Sigmoid colon (tissue), 7 donors: ENCODE measurements at places on chromosomes 13 and 19. TPM values are rescaled to one million over a fixed set of nuclear protein-coding genes. Genes with fewer than 3 reads are reported as not detected.

- peaks cover 90% of the 10 kb centered on the region for H3K27me3 ChIP-seq
- H3K27ac ChIP-seq = no peak overlapping the region
- DNase-seq = no peak
- H3K4me3 ChIP-seq = no peak overlapping the region
- no peaks in the 10 kb centered on the region for H3K36me3 ChIP-seq
Measured at GRCh38 chr19:10290357-10290875, 664 bp downstream of the ICAM5 start.

DNA sequence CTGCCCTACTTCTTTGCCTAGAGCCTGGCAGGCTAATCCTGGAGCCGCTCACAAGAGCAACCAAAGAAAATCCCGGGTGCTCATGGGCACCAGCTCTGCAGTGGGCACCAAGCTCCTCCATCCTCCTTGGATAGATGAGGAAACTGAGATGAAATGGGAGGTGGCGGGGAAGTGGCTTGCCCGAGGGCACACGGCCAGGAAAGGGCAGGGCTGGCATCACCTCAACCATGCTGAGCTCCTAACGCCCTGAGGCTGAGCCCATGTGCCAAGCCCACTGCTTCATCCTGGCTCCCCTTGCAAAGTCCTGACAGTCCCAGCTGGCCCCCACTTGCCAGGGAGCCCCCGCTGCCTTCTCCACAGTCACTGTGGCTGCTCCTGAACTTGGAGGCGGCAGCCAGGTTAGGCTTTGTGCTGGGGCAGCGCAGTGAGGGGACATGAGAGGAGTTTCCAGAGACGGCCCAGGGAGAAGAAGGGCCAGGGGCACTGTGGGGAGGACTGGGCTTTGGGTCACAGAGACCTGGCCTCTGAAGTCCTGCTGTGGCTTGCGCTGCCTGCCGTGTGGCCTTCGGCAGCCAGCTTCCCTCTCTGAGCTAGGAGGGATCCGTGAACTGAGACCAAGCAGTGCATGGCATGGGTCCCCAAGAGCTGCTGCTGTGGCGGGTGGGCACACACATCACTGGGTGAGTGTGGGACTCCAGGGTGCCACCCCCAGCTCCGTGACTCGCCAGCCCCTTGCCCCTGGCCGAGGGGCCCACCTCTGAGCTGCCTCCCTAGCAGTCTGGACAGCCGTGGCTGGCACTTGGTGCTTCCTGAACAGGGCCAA lies 17.5 kb downstream of the TMED1 start:
- H3K27ac ChIP-seq = peak overlapping the region; percentile 72
- DNase-seq = no peak
- peaks cover 28% of the 10 kb centered on the region for H3K36me3 ChIP-seq

The NLRP7 gene
- not detected for total RNA-seq

GRCh38 chr19:4487572-4487971 lies 15.5 kb downstream of the HDGFL2 start:
- H3K4me3 ChIP-seq = no peak overlapping the region
- peaks cover 28% of the 10 kb centered on the region for H3K36me3 ChIP-seq
- no peak for DNase-seq
- no peak overlapping the region for H3K27ac ChIP-seq

DNA sequence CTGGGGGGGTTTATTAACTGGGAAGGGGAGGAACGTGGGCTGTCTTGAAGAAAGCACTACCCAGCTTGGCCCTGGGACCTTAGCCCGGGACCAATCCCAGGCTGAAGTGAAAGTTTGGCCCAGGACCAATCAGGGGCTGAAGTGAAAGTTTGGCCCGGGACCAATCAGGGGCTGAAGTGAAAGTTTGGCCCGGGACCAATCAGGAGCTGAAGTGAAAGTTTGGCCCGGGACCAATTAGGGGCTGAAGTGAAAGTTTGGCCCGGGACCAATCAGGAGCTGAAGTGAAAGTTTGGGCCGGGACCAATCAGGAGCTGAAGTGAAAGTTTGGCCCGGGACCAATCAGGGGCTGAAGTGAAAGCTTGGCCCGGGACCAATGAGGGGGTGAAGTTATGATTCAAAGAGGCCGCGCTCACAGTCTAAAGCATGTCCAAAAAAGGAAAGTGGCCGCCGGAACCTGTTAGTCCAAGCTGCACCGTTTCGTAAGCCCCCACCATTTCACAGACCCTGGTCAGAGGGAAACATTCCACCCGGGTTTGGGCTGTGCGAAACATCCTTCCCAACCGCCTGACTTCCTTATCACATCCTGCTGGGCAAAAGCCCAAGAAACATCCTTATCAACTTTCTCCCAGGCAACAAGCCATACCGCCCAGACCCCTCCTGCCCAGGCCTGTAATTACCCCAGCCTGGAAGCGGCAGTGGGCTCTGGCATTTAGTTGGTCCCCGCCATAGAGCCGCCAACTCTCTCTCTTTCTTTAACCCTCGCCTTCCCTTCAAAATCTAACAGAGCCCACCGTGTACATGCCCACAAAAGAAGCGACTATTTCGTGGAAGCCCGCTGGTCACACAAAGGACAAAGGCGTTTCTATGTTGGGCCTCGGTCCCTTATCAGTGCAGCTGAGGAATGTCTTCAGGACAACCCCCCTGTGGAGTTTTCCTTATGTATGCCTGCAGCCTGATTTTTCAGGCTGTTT lies 1.1 kb downstream of the ZNF850 start:
- no peaks in the 10 kb centered on the region for H3K27me3 ChIP-seq
- no peaks in the 10 kb centered on the region for H3K36me3 ChIP-seq
- H3K4me3 ChIP-seq = peak overlapping the region; percentile 71
- peaks cover 4% of the 10 kb centered on the region for H3K4me1 ChIP-seq
- H3K27ac ChIP-seq = peak overlapping the region; percentile 88
- DNase-seq = peak; percentile 69

GRCh38 chr19:46546194-46546896 lies 50.7 kb upstream of the PNMA8B start:
- no peaks in the 10 kb centered on the region for H3K36me3 ChIP-seq
- H3K4me1 ChIP-seq = no peaks in the 10 kb centered on the region
- no peak for DNase-seq
- no peak overlapping the region for H3K27ac ChIP-seq

GRCh38 chr19:50517704-50518075 lies 4.0 kb upstream of the ASPDH start:
- H3K4me3 ChIP-seq = no peak overlapping the region
- H3K36me3 ChIP-seq = no peaks in the 10 kb centered on the region
- no peaks in the 10 kb centered on the region for H3K27me3 ChIP-seq
- DNase-seq = no peak
- no peaks in the 10 kb centered on the region for H3K4me1 ChIP-seq
- no peak overlapping the region for H3K27ac ChIP-seq

DNA sequence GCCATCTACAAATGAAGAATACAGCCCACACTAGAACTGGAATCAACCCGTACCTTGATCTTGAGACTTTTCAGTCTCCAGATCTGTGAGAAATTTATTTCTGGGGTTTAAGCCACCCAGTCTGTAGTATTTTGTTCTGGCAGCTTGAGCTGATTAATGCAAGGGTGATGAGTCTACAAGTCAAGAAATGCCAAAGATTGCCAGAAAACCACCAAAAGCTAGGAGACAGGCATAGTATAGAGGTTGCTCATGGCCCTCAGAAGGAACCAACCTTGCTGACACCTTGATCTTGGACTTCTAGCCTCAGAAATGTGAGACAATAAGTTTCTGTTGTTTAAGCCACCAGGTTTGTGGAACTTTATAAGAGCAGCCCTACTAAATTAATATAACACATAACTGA lies 428.2 kb upstream of the KLF12 start:
- no peaks in the 10 kb centered on the region for H3K4me1 ChIP-seq
- H3K36me3 ChIP-seq = no peaks in the 10 kb centered on the region
- no peak for DNase-seq
- H3K27ac ChIP-seq = no peak overlapping the region

- H3K27me3 ChIP-seq = no peaks in the 10 kb centered on the region
- peaks cover 56% of the 10 kb centered on the region for H3K36me3 ChIP-seq
Measured at GRCh38 chr19:803099-803561, 5.9 kb downstream of the PTBP1 start.

The CD22 gene
- 4.8 TPM for total RNA-seq

GRCh38 chr13:45811891-45812694 lies 39.5 kb downstream of the SIAH3 start:
- DNase-seq = no peak
- H3K36me3 ChIP-seq = no peaks in the 10 kb centered on the region
- H3K27me3 ChIP-seq = no peaks in the 10 kb centered on the region
- no peak overlapping the region for H3K4me3 ChIP-seq

The ZNF681 gene
- 0.55 TPM for total RNA-seq

DNA sequence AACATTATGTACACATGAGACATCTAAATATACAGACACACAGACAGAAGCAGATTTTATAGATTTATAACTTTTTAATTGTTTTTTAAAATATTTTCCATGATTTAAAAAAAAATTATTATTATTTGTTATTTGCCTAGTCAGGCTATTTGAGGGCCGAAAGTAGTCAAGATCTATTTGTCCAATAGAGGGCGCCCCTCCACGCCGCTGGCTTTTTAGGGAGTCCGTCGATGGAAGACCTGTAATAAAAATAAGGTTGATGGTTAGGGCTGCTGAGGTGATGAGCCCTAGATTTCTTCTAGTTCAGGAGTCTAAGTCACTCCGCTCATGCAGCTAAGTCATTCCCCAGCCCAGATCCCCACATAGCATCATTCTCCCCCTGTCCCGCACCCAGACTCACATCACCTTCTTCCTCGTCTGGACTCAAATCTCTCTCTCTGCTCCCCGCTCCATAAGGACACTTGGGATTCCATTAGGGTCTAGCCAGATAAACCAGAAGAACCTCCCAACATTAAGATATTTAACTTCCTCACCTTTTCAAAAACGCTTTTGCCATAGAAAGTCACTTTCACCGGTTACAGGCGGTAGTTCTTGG lies 33.9 kb upstream of the CEACAM21 start:
- no peaks in the 10 kb centered on the region for H3K4me1 ChIP-seq
- peaks cover 4% of the 10 kb centered on the region for H3K27me3 ChIP-seq
- no peak overlapping the region for H3K27ac ChIP-seq
- DNase-seq = peak; percentile 70
- H3K36me3 ChIP-seq = no peaks in the 10 kb centered on the region
- no peak overlapping the region for H3K4me3 ChIP-seq
